Stimulated activated naive CD4-positive, alpha-beta T cell treated with Interleukin-2 at 50 U/mL for 16 hours (primary cell): ENCODE measurements at places on chromosomes 3 and 15.
A peak's percentile ranks its signal among the peaks of the same experiment; 100 is the strongest.

DNA sequence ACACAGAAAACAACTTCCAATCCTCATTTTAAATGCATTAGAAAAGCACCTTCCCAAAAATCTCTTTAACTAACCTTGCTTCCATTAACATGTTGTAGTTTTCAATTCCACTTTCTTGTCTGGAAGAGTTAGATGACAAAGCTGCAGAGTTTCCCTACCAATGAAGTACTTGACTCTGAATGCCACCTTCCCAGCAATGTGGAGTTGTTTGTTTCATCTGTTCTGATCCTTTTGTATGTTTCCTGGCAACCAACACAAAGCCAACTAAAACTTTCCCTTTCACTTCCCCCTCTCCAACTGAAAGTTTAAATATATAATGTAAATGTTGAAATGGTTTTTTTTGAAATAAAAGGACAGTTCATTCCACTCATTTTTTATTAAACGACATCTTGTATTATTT lies at the start of gene WDR49:
TSS of gene WDR49 (minus strand) at position 183 of the 400 bp plus-strand sequence. CDS start 517 bp downstream, outside the sequence.
- DNase-seq, result no peak

- no peak for DNase-seq
Observed at GRCh38 chr3:64687086-64687780, 567 bp downstream of the ADAMTS9 start.

GRCh38 chr3:131807822-131808221 lies 227.0 kb downstream of the CPNE4 start:
- no peak for DNase-seq

GRCh38 chr3:32413845-32414521 lies 22.3 kb downstream of the CMTM7 start:
- DNase-seq, result no peak

GRCh38 chr15:93459396-93459795 lies 370.4 kb upstream of the RGMA start:
- no peak for DNase-seq

GRCh38 chr15:38991126-38991525 lies 426.5 kb upstream of the RASGRP1 start:
- DNase-seq, result no peak

DNA sequence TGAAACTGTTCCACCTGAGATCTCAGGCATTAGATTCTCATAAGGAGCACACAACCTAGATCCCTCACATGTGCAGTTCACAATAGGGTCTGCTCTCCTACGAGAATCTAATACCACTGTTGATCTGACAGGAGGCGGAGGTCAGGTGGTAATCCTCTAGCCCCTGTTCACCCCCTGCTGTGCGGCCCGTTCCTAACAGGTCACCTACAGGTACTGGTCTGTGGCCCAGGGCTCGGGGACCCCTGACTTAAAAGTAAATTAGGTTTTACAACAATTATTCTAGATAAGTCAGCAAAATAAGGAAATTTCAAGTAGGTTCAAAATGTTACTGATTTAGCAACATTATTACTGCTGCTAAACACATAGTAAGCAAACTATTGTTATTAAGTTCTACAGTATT lies 58.2 kb downstream of the CFAP20DC start:
- no peak for DNase-seq

DNA sequence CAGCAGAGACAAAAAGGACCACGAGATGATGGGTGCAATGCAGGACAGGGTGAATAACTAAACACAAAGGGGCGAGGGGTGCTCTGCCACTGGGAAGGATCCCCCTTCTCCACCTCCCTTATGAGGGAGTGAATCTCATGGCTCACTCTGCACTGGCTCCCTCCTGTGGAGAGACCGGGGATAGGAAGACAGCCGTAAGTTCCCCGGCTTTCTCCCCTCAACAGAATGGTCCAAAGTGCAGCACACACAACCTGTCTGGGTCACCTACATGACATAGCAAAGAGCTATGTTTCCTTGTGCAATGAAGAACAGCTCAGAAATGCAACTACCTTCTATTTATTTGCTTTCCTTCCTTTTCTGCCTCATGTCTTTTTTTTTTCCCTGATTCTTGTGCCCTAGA lies 7.8 kb upstream of the ACSBG1 start:
- no peak for DNase-seq

DNA sequence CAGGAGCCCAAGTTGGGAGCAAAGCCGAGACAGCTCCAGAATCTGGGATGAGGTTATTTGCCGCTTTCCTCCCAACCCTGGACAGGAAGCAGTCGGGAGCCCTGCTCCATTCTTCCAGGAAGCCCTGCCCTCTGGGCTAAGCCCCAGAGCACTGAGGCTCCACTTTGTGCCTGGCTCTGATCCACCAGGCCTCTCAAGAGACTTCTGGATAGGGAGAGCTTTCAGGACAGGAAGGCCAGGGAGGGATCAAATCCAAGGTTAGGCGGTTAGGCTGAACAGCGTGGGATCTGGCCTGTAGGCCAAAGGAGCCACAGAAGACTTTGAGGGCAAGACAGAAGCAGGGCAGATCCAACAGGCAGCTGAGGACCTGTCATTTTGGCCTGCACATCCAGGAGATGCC lies 835 bp downstream of the STOML1 start:
- no peak for DNase-seq

- no peak for DNase-seq
Observed at GRCh38 chr3:42868841-42869240, 6.8 kb downstream of the CYP8B1 start.

- no peak for DNase-seq
Observed at GRCh38 chr3:160099834-160100233, 111.2 kb downstream of the IL12A start.

GRCh38 chr3:187288855-187289605 lies 2.5 kb downstream of the MASP1 start:
- DNase-seq, result no peak

DNA sequence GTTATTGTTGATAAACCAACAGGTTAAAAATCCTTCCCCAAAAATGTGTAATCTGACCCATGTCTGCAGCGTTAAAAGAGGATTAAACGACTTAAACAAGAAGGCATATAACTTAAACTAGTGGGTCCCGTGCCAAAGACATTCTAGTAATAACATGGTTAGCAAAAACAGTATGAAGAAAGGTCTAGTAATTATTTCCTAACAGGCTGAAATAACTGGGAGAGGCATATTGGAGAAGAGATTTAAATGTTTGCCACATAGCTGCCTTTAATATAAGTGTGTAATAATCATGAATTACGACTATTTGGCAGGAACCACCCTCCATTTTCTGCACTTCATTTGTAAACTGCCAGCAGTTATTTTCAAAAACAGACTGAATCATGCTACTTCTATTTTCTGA lies 67.7 kb upstream of the CSPG5 start:
- DNase-seq, result no peak

DNA sequence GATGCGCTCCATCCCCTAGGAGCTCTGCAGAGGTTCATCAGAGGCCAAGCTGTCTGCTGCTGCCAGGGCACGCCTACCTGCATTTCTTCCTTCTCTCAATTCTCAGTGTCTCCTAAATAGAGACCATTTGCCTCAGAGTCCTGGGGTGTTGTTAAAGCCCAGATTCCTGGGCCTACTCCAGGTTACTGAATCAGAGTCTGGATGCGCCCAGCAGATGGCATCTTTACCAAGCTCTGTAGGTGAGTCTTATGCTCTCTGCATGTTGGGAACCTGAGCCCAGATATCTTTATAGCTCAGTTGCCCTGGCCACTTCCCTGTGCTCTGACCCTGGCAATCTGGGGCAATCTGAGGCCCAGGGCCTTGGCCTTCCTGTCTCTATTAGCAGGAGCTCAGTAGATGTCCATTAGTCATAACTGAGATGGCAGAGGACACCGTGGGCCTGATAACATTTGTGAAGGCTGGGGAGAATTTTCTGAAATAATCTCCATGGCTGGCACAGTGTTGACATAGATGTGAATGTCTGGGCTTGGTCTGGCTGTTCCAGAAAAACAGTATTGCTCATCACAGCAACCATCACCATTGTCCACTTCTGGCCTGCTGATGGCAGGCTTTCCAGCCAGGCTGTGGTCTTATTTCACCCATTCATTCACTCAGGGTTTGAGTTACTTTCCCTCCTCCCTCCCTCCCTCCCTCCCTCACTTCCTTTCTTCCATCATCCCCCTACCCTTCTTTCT lies 13.3 kb upstream of the RBP1 start:
- no peak for DNase-seq

- DNase-seq, result no peak
Observed at GRCh38 chr3:139759470-139759869, 81.7 kb upstream of the NMNAT3 start.

DNA sequence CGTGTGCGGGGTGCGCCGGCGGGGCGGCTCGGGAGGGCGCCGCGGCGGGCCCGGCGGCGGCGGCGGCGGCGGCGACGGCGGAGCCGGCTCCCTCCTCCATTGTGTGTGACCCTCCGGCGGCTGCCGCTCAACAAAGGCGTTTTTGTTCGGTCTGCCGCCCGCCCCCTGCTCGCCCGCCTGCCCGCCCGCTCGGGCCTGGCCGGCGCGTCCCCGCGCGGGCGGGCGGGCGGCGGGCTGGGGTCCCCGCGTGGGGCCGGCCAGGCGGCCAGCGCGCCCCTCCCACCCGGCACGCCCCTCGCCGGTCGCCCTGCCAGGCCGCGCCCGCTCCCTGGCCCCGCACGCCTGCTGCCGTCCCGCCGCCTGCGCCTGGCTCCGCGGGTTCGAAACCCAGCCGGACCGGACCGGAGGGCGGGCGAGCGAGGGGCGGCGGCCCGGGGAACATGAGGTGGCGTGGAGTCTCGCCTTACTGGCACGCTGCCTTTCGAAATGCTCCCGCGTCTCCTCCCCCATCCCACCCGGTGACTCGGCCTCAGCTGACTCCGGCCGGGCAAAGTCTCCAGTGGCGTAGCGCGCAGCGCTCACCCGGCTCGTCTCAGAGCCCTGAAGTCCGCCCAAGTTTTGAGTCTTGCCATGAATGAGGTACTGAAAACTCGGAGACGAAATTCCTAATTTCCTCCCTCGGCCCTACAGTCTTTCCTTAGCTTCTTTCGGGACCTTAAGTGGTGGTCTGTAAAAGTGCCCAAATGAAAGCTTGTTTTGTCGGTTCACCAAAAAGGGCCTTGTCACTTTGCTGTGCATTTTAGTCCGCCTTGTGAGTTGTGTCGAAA lies 588 bp downstream of the MAPK6 start:
- DNase-seq, result peak; percentile 70

- no peak for DNase-seq
Observed at GRCh38 chr3:128360705-128361271, 105.9 kb downstream of the DNAJB8 start.

GRCh38 chr15:59197454-59197853 lies 9.2 kb upstream of the LDHAL6B start:
- DNase-seq, result no peak

GRCh38 chr3:192655628-192656027 lies 71.7 kb downstream of the FGF12 start:
- DNase-seq, result no peak

DNA sequence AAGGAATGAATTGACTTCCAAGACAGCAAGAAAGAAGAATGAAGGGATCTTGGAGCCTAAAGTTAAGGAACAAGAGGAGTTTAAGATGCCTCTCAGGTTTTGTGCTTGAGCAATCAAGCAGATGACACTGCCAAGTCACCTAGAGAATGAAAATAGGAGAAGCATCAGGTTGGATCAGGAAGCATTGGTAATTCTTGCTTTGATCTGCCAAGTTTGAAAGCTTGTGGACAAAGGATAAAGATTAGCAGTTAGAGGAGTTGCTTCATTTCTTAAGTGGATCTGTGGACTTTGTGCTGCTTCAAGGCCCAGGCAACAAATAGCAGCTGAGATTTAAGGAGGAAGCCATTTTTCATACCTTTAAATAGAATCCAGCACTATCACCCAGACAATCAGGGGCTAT lies 35.6 kb downstream of the FRMD5 start:
- DNase-seq, result no peak
